ENCODE measurements at places on chromosomes 16 and 17. TPM values are rescaled to one million over a fixed set of nuclear protein-coding genes. Genes with fewer than 3 reads are reported as not detected.

Gene AMFR
- total RNA-seq, result 53.4 TPM

Gene KRT24
- total RNA-seq, result not detected

Gene TAT
- total RNA-seq, result not detected

Gene NEK8
- total RNA-seq, result 7.1 TPM

Gene C1QTNF8
- not detected for total RNA-seq

Gene TEX19
- total RNA-seq, result not detected

Gene SKAP1
- total RNA-seq, result 139 TPM

Gene SPN
- 352 TPM for total RNA-seq

Gene DHX58
- 30.1 TPM for total RNA-seq

Gene ALOXE3
- total RNA-seq, result not detected

Gene MT1A
- total RNA-seq, result not detected

Gene ST6GALNAC2
- not detected for total RNA-seq

Gene TPSAB1
- not detected for total RNA-seq

Gene OR1F1
- total RNA-seq, result not detected

Gene TEKT5
- total RNA-seq, result not detected

Data from activated naive CD4-positive, alpha-beta T cell treated with anti-CD3 and anti-CD28 coated beads, Interleukin-2, amount 10 ng/mL, durations not matched to agents 5 hours and 36 hours (primary cell).